ENCODE measurements at places on chromosomes 7 and 10. TPM values are rescaled to one million over a fixed set of nuclear protein-coding genes. Genes with fewer than 3 reads are reported as not detected.

The PTPN20 gene
- 0.26 TPM for total RNA-seq

The CDNF gene
- total RNA-seq, result 0.11 TPM

The ADIRF gene
- total RNA-seq, result 36.5 TPM

The STRIP2 gene
- 6.6 TPM for total RNA-seq

The PRTFDC1 gene
- 22.5 TPM for total RNA-seq

The IMMP2L gene
- 9.6 TPM for total RNA-seq

The FBXL13 gene
- total RNA-seq, result 0.73 TPM

The ZNF853 gene
- total RNA-seq, result 0.79 TPM

The SHH gene
- 0.20 TPM for total RNA-seq

The HHEX gene
- 50.5 TPM for total RNA-seq

The HOXA9 gene
- total RNA-seq, result 0.18 TPM

The HOXA10 gene
- total RNA-seq, result 0.14 TPM

The CH25H gene
- 0.40 TPM for total RNA-seq

The GNAT3 gene
- not detected for total RNA-seq

The ASZ1 gene
- total RNA-seq, result not detected

The STK32C gene
- 12.5 TPM for total RNA-seq

The PNLIPRP2 gene
- not detected for total RNA-seq

The CYP26C1 gene
- 0.33 TPM for total RNA-seq

The ACTL6B gene
- total RNA-seq, result not detected

The ZNF736 gene
- total RNA-seq, result 5.5 TPM

The GHRHR gene
- total RNA-seq, result not detected

The SHTN1 gene
- 3.2 TPM for total RNA-seq

The CYP2C8 gene
- not detected for total RNA-seq
